ENCODE measurements at places on chromosomes 4 and X. TPM values are rescaled to one million over a fixed set of nuclear protein-coding genes. Genes with fewer than 3 reads are reported as not detected.

The FGA gene
- polyA plus RNA-seq = 2.0 TPM

DNA sequence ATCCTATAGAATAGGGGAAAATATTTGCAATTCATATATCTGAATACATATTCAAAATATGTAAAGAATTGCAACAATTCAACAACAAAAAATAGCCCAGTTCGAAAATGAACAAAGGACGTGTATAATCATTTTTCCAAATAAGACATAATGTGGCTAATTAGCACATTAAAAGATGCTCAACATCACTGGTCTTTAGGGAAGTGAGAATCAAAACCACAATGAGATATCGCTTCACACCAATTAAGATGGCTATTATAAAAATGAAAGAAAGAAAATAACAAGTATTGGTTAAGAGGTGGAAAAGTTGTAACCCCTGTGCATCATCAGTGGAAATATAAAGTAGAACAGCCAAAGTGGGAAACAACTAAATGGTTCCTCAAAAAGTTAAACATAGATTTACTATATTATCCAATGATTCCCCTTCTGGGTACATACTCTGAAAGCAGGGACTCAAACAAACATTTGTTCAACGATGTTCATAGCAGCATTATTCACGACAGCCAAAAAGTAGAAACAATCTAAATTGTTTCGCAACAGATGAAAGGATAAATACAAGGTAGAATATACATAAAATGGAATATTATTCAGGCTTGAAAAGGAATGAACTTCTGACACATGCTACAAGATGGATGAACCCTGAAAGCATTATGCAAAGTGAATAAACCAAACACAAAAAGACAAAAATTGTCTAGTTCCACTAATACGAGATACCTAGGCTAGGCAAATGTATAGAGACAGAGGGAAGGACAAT, 12.7 kb downstream of the FAM13A start:
- DNase-seq = no peak

The POU3F4 gene
- 7.4 TPM for polyA plus RNA-seq

DNA sequence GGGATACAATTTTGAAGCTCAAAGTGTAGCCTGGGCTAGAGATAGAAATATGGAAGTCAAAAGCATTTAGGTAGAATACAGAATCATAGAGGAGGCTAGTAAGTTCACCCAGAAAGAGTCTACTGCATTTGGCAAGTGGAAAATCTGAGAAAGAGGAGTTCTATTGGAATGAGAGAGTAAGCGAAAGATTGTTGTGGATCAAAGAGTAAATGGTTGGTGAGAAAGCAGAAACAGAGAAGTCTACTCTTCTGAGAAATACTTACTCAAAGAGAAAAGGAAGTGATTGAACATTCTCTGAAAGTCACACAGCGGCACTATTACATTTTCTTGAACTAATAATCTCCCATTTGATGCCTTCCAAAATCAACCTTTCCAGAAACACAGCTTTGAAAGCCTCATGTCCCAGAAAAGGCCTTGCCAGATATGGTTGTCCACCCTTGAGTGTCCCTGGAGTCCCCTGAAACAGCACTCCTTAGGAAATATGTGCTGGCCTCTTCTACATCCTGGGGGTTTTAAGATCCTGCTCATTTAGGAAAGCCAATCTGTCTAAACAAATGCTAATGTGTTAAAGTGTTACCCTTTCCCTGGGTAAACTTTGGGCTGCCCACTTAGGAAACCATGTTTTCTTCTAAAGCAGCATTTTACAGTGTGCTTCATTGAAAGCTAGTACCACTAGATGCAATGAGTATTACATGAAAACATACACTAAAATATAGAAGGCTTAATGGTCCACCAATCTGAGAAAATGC, 132.6 kb downstream of the INPP4B start:
- DNase-seq = no peak

The CITED1 gene
- 10.2 TPM for polyA plus RNA-seq

DNA sequence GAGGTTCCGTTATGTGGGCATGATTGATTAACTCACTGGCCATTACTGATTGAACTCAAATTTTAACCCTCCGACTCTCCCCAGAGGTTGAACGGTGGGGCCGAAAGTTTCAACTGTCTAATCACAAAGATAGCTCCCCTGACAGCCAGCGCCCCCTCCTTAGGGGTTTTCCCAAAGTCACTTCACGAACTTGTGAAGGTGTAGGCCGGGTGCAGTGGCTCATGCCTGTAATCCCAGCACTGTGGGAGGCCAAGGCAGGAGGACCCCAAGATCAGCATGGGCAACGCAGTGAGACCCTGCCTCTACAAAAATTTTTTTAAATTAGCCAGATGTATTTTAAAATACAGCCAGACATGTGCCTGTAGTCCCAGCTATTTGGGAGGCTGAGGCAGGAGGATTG, 39.8 kb upstream of the RBM47 start:
- DNase-seq = no peak

The BLTP1 gene
- 95.0 TPM for polyA plus RNA-seq

The GAB3 gene
- polyA plus RNA-seq = 2.2 TPM

The ETNPPL gene
- 0.24 TPM for polyA plus RNA-seq

GRCh38 chr4:180156684-180157083, 2086.5 kb upstream of the TENM3 start:
- DNase-seq = no peak

DNA sequence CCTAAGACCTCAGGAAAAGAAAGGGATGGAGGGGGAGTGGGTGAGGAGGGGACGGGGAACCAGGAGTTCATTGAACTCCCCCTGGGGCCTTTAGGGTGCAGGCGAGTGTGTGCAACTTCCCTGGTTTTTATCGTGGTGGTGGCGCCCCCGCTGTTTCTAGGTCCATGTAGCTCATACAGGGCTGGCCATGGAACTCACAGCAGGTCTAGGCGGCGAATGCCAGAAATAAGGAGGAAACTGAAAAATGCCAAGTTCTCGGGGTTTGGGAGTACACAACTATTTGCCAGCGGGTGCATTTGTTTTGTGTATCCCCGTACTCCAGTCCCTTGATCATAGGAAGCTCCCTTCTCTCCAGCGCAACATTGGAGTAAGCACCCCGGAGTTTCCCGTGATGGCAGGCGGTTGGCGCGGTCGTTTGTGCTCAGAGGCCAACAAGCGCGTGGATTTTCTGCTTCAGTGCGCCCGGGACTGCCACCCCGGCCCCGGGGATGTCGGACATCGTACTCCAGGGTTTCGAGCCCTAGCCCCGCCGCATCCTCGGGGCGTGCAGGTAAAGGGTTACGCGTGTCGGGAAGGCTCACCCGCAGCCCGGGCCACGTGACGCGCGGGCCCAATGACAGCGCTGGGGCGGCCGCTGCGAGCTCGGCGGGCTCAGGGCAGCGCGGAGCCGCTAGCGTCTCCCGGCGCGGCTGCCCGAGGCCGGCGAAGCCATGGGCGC, 208.9 kb downstream of the NWD2 start:
- no peak for DNase-seq

- DNase-seq = no peak
Observed at GRCh38 chrX:137823257-137823656, 257.3 kb downstream of the ZIC3 start.

GRCh38 chr4:121788896-121789295, 12.2 kb upstream of the EXOSC9 start:
- DNase-seq = no peak

DNA sequence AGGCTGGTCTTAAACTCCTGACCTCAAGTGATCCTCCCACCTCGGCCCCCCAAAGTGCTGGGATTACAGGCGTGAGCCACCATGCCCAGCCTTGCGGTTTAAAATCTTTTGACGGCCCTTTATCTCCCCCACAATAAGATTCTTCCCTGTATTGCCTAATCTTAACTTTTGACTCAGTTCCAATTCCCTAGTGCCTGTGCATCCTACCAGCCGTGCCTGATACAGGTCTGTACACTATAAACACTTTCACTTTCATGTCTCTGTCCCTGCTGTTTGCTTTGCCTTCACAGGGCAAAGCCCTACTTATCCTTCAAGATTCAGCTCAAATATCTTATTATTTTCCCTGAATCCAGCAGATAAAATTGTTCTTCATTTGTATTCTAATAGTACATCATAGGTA, 74.6 kb downstream of the WDR44 start:
- no peak for DNase-seq

DNA sequence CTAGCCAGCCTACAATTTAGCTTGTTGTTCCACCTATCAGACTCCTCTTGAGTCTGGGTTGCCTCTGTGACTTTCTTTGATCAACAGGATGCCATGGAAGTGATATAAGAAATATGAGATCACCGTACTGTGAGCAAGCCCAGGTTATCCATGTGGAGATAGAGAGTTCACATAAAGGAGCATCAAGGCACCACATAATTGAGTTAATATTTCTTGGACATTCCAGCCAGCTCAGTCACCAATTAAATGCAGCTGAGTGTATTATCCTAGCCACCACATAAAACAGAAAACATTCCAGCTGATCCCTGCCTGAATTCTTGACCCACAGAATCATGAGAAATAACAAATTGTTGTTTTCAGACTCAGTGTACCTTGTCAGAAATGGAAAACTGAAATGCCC, 253.6 kb downstream of the PPP1R2C start:
- no peak for DNase-seq

- DNase-seq = no peak
Observed at GRCh38 chrX:30246769-30247489, at the start of gene MAGEB1. TSS of gene MAGEB1 (plus strand) at chrX:30247146. CDS start at chrX:30250494, 3,348 bp downstream.

DNA sequence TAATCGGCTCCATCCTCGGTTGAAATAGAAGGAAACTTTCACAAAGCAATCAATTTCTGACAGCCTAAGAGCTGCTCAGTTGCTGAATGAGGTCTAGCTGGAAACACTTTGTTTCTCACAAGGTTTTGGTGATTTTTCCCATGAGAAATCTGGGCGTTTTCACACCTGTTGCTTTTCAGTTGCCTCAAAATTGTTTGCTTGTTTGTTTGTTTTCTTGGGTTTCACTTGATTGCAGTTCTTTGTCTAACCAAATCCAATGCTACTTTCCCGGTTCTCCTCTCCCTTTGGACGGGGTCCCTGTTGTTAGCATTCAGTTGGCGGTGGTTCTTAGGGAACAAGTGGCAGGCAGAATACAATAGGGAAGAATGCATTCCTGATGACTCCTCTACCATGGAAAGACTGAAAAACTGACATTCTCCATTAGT, 135.5 kb downstream of the PALLD start:
- no peak for DNase-seq

DNA sequence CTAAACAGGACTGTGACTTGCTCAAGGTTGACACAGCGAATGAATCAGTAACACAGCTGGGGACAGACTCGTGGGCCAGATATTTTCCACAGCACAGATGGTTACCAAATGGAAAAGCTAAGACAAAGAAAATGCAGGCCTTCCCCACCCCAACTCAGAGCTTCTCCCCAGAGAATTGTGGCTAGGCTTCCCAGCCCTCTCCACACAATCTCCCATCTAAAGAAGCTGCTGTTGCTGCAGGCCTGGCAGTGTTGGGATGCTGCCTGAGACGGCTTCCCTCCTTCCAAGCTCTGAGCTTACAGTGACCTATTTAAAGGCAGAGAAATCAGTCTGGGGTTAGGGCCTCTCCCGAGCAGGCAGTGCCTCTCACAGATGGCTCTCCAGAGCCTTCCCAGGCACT, 46.5 kb upstream of the PGRMC1 start:
- DNase-seq = no peak

GRCh38 chr4:118417325-118417724, 64.5 kb upstream of the PRSS12 start:
- DNase-seq = no peak

The SLC16A2 gene
- polyA plus RNA-seq = 33.0 TPM

The USP17L15 gene
- not detected for polyA plus RNA-seq

GRCh38 chr4:84865600-84865999, 100.9 kb downstream of the WDFY3 start:
- no peak for DNase-seq

DNA sequence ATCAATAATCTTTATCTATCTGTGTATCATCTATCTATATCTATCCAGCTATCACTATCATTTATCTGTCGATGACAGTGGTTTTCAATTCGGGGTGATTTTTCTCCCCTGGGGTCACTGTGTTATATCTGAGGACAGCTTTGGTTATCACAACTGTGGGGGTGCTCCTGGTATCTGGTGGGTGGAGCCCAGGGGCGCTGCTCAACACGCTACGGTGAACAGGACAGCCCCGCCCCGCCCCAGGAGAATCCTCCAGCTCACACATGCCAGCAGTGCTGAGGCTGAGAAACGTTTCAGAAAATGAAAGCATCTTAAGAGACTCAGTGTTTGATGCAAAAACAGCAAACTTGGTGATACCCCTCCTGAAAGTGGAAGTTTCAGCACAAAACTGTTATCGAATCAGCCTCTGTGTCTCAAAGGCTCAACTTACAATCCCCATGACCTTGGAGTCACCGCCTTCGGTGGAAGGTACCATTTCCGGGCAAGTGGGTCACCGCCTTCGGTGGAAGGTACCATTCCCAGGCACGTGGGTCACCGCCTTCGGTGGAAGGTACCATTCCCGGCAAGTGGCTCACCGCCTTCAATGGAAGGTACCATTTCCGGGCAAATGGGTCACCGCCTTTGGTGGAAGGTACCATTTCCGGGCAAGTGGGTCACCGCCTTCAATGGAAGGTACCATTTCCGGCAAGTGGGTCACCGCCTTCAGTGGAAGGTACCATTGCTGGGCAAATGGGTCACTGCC, 315.3 kb downstream of the DHRSX start:
- no peak for DNase-seq

The BEX1 gene
- 57.1 TPM for polyA plus RNA-seq

The MAGED4 gene
- polyA plus RNA-seq = 50.2 TPM

DNA sequence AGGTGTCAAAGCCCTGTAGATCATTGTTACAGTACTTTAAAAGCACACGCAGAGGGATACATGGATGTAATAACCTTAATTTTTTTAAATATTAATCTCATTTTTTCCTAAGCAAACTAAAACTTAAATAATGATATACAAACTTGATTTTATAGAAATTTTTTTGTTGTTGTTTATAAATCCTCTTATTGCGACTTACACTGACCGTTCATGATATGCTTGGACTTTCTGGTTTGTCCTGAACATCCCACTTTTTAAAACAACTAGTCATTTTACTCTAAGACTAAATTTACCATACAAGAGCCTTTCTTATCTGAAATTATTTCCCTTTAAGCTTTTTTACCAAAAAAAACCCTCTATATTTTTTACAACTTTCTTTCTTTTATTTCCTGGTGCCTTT, 2106.0 kb downstream of the PCDH7 start:
- no peak for DNase-seq

DNA sequence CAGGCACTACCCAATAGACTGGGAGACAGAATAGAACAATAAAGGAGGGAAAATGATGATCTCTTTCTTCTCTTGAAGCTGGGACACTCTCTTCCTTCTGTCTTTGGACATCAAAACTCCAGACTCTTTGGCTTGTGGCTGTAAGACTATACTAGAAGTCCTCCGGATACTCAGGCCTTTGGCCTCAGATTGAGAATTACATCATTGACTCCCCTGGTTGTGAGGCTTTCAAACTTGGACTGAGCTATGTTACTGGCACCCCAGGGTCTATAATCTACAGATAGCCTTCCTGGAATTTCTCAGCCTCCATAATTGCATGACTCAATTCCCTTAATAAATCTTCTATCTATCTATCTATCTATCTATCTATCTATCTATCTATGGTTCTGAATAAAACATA, 294.2 kb upstream of the CT83 start:
- DNase-seq = no peak

Measured in renal cortex interstitium (tissue), 15 donors.